ENCODE measurements at places on chromosomes 5 and 9.

DNA sequence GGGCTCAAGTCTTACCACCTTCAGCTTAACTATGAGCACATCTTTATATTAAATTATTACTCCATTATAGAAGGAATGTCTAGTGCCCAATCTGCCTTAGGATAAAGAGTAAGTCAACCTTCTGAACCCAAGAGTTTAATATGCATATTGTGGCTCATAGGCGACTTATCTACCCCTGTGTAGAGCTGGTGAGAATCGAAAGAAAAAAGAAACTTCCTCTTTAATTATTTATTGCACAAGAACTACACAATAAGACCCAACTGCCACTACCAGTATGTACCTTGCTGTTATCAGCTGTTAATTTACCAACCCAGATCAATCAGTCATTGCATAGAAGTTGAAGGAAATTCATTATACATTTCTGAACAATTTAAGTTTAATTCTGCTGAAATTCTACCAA is 329.1 kb upstream of the SLC24A2 start:
- DNase-seq, result no peak

DNA sequence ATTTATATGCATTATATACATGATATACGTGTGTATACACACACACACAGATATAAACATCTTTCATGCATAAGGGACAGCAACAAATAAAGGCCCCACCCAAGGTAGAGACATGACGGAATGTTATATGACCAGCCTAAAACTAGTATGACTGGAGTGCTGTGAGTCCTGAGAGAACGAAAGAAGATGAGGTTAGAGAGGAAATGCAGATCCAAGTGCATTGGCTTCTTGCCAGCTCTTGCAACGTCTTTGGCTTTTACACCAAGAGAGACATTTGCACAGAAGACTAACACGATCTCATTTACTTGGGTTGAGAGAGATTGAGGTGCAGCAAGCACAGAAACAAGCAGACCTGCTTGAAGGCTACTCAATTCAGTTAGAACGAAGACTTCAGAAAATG is 23.0 kb downstream of the CDH10 start:
- DNase-seq, result no peak

DNA sequence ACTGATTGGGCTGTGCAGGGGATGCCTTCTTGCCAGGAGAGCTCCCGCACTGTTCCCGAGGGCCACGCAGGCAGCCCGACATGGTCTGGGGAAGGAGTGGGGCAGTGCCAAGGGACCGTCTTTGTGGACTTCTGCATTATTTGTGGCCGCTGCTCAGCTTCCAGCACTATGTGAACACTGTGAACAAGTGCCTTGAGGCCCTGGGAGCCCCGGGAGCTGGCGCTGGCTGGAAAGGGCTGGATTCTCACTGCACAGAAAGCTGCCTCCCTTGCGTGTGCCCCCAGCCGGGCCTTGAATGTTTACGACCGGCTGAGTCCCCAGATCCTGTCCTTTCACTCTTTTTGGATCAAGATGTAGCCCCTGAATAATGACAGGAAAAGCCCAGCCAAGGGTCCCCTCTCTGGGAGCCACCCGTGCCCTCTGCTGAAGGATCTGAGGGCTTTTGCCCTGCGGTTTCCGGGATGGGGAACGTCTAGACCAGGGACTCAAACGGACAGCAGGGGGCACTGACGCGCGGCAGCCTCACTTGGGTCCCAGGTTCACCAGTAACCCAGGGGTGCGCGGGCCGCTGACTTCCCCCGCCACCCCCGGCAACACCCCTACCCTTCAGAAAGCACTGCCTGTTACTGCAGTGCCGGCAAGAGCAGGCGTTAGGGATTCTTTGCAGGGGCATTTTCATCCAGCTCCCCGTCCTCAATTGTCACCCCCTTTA is 98.9 kb upstream of the FCN2 start:
- no peak for DNase-seq

DNA sequence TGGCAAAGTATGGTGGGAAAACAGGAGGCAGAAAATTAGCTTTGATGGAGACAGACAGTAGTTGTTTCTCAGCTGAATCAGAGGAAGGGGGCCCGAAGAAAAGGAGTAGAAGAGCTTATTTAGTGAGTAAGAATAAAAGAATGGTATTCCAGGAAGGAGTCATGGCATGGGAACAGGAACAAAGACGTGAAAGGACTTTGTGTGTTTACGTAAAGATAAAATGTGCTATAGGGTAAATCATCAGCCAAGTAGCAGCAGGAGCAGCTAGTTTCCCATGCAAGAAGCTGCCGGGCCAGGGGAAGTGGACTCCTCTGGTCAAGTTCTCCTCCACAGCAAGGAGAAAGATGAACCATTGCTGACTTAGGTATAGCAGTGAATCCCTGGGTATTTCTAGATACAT is 454.5 kb downstream of the HINT1 start:
- DNase-seq, result no peak

DNA sequence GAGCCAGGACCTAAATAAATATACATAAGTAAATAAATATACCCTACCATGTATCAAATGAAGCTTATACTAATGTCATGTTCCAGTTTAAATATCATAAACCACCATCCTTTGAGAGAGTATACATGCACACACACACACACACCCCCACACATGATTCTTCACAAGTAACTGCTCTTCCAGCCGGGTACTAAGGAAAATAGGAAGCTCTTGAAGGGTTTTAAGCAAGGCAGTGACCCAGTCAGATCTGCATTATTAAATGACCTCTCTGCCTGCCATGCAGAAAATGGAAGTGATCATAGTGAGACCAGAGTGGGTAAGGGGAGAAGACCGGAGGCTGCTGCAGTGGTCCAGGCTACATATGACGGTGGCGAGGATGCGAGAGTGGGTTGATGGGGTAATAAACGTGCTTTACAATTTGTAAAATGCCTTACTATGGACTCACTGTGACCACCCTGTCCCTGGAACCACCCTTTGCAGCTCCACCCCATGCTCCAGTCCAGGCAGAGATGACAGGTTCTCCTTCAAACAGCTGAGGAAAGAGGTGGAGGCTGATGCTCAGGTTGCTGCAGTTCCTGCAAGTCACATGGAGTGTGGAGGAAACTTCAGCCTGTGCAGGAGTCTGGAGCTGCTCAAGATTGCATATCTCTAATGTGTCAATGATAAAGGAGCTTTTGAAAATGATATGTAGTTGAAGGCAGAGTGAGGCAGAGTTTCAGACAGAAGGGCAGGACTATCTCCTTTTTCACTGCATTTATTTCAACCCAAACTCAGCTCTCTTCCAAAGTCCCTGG is 38.8 kb upstream of the NDFIP1 start:
- no peak for DNase-seq

DNA sequence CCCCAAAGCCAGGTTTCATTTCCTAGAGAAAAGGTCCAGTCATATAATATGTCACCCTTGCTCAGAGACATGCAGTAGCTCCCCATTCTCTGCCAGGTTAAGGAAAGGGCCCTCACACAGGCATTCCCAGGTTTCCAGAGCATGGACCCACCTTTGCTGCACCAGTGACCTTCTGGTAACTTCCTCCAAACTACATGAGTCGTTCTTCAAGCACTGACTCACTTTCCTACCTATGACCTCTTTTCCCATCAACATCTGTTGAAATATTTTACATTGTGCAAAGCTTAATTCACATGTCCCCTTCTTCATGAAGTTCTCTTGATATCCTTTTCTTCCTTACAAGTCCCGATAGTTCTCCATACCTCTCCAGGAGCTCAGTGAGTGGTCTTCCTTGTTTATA is 25.9 kb downstream of the SH3TC2 start:
- no peak for DNase-seq

- no peak for DNase-seq
Measured at GRCh38 chr9:137201205-137201868, 796 bp upstream of the TPRN start.

GRCh38 chr9:110874963-110875674 is 163.2 kb downstream of the LPAR1 start:
- DNase-seq, result no peak

- no peak for DNase-seq
Measured at GRCh38 chr9:29213417-29214153, 1640.3 kb upstream of the C9orf72 start.

GRCh38 chr9:84709056-84709455 is 39.5 kb downstream of the NTRK2 start:
- no peak for DNase-seq
